ENCODE measurements at places on chromosomes 3 and 15. TPM values are rescaled to one million over a fixed set of nuclear protein-coding genes. Genes with fewer than 3 reads are reported as not detected.

The CHRM5 gene
- not detected for total RNA-seq

The SAMMSON gene
- total RNA-seq: not detected

The ATR gene
- total RNA-seq: 8.5 TPM

The SOX2 gene
- total RNA-seq: 0.27 TPM

DNA sequence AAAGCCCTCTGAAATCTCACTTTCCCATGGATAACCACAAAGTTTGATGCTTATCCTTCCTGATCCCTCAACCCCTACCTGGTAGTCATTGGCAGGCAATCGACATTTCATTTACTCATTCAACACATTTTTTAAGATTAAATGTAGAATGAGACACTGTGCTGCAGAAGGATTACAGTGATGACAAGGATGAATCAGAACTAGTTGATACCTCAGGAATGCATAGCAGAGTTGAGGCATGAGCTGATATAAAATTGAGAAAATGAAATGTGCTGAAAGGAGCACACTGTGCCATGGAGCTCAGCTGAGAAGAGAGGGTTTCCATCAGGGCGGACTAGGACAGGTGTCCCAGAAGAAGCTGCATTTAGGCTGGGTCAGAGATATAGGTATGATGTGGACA, 48.9 kb upstream of the ACTL6A start:
- no peak for DNase-seq

The FANCD2OS gene
- not detected for total RNA-seq

DNA sequence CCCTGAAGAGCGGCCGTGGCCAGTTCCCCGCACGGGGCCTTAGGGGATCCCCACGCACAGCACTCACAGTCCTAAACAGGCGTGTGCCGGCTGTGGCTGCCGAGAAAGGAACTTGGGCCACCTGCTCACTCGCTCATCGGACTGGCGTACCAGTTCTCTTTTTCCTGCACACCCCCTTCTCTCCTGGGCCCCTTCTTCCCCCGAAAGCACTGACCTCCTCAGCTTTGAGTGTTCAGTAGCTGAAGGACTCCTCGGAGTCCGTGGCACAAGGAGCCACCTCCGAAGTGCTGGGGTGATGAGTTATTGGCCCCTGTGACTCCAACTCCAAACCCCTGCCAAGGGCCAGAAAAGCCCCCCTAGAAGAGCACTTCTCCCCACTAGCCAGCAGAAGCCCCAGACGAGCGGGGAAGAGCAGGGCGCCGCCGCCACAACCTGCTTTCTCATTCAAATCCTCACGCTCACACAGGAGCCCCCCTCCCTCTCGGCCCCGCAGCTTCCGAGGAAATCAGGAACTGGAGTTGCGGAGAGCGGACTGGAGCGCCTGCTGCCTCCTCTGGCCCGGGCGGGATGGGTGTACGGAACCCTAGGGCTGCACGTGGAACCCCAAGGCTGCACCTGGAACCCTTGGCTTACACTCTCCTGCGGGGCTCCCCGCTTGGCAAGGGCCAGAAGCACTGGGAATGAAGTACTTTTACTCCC, at the start of gene PLCH1:
Gene PLCH1, minus strand, starts transcription at position 446 of the 699 bp plus-strand sequence. CDS start 40,847 bp downstream, outside the sequence.
- peak; percentile 80 for DNase-seq

- DNase-seq: no peak
Measured at GRCh38 chr3:27431116-27431515, 53.1 kb downstream of the SLC4A7 start.

The FBLN2 gene
- total RNA-seq: 81.1 TPM

The CEMIP gene
- total RNA-seq: 0.14 TPM

The CCR1 gene
- 3.8 TPM for total RNA-seq

The HIGD2B gene
- total RNA-seq: not detected

The SERF2 gene
- total RNA-seq: 1,102 TPM

The CERS3 gene
- not detected for total RNA-seq

DNA sequence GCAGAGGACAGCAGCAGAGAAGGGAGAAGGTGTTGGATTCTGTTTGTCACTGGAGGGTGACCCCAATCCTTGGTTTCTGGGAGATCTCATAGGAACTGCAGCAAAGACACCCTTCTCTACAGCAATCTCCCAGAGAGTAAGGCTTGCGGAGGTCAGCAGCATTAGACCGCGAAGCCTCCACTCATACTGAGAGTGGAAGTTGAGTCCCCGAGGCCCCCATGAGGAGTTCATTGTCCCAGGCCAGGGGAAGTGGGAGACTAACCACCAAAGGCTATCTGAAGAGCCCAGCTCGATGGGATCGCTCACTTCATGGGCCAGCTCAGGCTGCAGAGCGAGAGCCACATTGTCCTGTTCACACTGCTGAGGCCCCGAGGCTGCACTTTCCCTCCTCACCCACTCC, 44.6 kb downstream of the GLDN start:
- no peak for DNase-seq

The CA12 gene
- total RNA-seq: 0.65 TPM

The SNX22 gene
- 7.4 TPM for total RNA-seq

DNA sequence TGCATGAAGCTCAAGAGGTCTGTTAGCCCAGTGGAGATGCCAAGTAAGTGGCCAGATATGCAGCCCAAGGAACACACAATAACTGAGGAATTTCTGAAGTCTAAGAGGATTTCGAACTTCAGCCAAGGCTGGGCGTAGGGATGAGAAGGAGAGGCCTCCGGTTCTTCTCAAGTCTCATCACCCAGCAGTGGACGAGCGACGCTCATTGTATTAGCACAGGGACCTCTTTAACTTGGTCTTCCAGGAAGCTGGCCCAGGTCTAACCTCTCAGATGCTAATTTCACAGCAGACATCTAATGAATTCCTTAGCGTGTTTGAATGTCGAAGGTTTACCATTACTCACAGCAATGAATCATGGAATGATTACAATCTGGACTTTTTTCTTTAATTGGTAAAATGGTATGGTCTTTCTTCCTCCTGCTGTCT, 85.0 kb downstream of the HES1 start:
- DNase-seq: no peak

- DNase-seq: no peak
Measured at GRCh38 chr3:134810052-134810435, 15.0 kb downstream of the EPHB1 start.

DNA sequence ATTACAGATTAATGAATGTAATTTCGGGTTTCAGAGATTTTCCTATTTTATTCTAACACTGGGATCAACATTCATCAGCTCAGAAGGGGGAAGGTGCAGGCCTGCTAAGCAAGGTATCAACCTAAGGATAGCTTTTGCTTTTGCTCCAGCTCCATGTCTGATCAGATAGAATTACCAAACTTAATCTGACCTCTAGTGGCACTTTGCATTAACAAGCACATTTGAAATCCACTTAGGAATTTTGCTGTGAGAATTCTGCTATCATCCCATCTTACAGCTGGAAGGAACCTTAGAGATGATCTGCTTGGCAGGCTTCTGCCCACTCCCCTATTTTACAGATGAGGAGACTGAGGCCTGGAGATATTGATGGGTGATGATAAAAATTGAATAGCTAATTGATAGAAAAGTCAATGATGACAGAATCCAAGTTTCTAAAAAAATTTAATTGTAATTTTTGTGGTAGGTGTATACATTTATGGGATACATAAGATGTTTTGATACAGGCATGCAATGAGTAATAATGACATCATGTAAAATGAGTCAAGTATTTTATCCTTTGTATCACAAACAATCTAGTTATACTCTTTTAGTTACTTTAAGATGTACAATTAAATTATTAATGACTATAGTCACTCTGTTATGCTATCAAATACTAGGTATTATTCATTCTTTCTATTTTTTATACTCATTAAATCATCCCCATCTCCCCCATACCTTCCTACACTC, 209.2 kb upstream of the ZPLD1 start:
- DNase-seq: no peak

GRCh38 chr3:163462446-163462845, 1615.8 kb downstream of the SI start:
- no peak for DNase-seq
